Activated CD4-positive, alpha-beta T cell treated with anti-CD3 and anti-CD28 coated beads, Interleukin-2, amount 50 U/mL, for 1 hour (primary cell): ENCODE measurements at places on chromosomes 2 and 18.

DNA sequence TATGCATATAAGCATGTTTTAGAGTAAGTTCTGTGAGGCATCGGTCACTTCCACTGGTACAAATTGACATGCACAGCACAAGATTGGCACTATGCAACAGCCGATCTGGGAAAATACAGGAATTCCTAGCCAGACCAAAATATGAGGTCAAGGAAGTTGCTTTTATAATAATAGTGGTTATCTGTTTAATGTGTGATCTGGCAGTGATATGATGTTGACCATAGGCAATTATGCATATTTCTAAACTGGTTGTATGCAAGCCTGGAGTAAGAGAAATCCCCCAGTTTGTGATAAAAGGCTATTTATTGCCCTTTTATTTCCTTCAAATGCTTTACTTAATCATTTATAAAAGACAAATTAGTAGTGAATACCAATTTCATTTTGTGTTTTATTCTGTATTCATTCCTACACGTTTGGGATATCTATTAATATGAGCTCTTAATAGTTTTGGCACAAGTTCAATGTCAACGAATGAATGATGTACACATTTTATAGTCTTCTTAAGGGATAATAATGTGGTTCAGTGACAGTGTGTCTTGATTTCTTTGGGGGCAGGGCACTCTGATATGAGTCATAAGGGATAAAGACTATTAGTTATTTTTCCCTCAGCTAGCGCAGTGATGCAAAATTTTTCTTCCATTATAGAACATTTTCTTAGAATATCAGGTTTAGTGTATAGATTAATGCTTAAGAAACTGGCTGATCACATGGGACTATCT lies 34.7 kb upstream of the ZEB2 start:
- no peak for DNase-seq

GRCh38 chr2:190718652-190719526 lies 70.0 kb downstream of the NAB1 start:
- no peak for DNase-seq

DNA sequence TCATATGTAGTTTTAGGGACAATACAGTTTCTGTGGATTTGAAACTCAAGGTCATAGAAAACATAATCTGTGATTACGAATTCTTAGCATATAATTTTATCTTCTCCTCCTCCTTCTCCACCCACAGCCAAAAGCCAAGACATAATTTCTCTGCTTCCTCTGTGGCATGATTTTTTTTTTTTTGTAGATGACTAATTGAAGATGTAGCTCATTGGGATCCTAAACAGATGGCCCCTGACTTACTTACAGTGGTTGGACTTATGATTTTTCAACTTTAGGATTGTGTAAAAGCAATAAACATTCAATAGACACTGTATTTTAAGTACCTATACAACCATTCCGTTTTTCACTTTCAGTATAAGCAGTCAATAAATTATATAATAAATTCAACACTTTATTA lies 42.3 kb downstream of the FSIP2 start:
- no peak for DNase-seq

DNA sequence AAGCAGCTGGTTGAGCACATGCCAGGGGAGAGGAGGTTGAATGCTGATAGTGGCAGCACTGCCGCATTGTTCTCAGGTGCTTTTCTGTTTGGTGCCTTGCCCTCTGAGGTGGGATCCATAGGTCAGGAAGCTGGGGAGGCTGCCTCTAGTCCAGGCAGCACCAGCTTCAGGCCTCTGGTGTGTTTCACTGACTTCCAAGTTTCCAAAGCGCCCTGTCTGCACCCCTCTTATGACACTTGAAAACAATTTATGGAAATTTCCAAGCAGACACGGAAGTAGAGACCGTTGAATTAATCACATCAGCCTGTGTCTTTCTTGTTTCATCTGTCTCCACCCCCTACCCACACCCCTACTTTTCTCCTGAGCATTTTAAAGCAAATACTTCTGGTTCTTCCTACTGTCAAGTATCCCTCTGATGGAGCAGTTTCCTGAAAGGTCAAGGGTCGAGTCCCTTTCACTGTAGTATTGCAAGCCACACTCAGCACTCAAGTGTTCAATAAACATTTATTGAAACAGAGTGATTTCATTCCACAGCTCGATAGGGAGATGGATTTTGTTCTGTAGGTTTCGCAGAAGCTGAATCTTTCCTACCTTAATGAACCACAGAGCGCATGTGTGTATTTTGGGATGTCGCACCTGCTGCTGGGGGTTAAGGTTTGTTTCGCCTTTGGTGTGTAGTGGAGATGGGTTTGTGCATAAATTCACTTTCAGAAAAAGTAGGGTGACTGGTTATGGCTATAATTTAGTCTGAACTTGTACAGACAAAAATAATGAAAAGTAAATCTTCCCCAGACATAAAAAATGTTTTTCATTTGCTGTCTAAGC lies 21.4 kb downstream of the DGKD start:
- no peak for DNase-seq

DNA sequence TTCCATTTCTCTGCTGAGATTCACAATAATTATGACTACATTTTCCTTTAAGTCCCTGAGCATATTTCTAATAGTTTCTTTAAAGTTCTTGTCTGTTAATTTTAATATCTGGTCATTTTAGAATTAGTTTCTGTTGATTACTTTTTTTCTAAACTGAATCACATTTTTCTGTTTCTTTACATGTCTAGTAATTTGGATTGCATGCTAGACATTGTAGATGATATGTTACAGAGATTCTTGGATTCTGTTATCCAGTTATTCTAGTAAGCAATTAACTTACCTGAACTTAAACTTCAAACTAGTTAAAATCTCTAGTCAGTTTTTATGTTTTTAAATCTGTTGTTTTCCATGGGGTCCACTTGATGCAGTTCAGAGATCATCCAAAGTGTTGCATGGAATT lies 214.0 kb downstream of the MYO1B start:
- DNase-seq, result no peak

DNA sequence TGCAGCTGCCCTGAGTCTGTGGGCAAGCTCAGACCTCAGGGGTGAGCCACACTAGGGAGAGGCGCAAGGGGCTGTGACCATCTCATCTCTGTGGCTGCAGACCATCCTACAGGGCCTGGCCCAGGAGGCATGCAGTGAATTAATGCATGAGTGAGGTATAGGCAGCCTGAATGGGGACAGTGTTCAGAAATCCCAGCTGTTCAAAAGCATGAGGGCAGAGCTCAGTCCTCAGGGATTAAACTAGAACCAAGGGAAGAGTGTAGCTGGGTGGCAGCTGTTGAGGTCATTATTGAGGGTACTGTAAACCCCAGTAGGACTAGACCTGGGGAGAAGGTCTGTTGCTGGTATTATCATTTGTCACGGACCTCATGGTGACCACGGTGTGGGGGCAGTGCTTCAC lies 17.0 kb downstream of the TMEM177 start:
- no peak for DNase-seq
